ENCODE measurements at places on chromosomes 2 and 18. TPM values are rescaled to one million over a fixed set of nuclear protein-coding genes. Genes with fewer than 3 reads are reported as not detected.

DNA sequence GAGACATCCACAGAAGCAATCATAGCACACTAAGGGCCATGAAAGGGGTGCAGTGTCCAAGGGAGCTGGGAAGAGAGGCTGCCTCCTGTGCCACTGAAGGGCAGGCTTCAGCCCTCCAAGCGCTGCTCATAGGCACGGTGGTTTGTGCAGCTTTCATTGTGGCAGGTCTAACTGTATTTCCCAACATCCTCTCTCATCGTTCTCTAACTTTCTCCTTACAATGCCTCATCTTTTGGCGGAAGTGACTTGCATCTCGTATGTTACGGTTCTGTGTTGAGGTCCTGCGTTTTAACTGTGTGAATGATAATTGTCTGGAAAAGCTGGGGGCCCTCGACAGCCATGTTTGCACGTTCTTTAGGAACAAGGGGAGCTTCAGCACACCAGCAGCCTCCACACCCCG lies 213.9 kb downstream of the GBX2 start:
- H3K27ac ChIP-seq: no peak overlapping the region
- DNase-seq: no peak
- H3K4me3 ChIP-seq: no peak overlapping the region
- H3K36me3 ChIP-seq: no peaks in the 10 kb centered on the region
- H3K27me3 ChIP-seq: no peaks in the 10 kb centered on the region

- DNase-seq: no peak
- H3K27me3 ChIP-seq: no peaks in the 10 kb centered on the region
- H3K27ac ChIP-seq: no peak overlapping the region
- H3K36me3 ChIP-seq: no peaks in the 10 kb centered on the region
- H3K4me3 ChIP-seq: no peak overlapping the region
Observed at GRCh38 chr2:20994130-20994529, 49.7 kb downstream of the APOB start.

DNA sequence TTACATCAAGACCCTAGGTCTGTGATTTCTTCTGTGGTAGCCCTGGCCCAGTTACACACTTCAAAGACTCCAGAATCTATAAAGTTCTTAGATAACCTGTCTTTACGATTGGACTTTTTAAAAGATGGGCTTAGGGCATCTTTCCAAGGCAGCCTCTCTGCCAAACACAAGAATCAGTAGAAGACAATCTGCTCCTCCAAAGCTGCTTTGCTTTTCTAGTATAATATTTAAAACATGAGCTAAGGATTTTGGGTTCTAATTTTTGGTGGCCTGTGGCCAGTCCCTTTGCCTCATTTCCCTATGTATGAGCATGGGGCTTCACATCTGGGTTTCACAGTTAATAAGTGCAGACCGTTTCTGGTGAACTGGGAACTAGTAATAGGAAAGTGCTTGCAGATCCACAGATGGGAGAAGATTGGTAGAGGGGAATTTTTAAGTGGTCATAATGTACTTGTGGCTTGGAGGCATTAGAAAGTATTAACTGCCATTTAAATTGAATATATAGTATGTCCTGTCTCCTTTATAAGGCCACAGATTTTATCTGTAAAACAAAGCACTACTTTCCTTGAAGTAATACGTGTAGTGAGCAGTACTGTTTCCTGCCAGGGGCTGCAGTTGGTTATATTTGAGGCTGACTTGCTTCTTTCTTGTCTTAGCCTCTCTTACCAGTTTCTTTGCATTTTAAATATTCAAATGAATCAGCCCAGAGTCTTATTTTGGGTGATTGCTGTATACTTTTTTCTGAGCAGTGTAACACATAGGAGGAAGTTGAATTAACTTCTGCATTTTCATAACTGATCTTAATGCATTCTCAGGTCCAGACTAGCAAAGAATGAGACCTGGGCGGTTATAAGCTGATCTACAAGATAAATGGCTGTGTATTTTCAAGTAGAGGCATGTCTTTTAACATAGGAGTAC lies 1.5 kb downstream of the ARPC2 start:
- no peak for DNase-seq
- H3K4me3 ChIP-seq: peak overlapping the region; percentile 97
- H3K4me1 ChIP-seq: peaks cover 37% of the 10 kb centered on the region
- H3K27ac ChIP-seq: peak overlapping the region; percentile 92

The DLX1 gene
- total RNA-seq: 3.5 TPM

- H3K4me1 ChIP-seq: no peaks in the 10 kb centered on the region
- H3K27me3 ChIP-seq: no peaks in the 10 kb centered on the region
- H3K36me3 ChIP-seq: no peaks in the 10 kb centered on the region
- H3K4me3 ChIP-seq: no peak overlapping the region
- DNase-seq: no peak
Observed at GRCh38 chr18:28916456-28916855, 739.5 kb upstream of the CDH2 start.

The TRPM8 gene
- 3.9 TPM for total RNA-seq

GRCh38 chr18:25310045-25310444 lies 41.9 kb downstream of the ZNF521 start:
- H3K27me3 ChIP-seq: no peaks in the 10 kb centered on the region
- DNase-seq: no peak
- no peak overlapping the region for H3K4me3 ChIP-seq
- H3K27ac ChIP-seq: no peak overlapping the region
- no peaks in the 10 kb centered on the region for H3K36me3 ChIP-seq

DNA sequence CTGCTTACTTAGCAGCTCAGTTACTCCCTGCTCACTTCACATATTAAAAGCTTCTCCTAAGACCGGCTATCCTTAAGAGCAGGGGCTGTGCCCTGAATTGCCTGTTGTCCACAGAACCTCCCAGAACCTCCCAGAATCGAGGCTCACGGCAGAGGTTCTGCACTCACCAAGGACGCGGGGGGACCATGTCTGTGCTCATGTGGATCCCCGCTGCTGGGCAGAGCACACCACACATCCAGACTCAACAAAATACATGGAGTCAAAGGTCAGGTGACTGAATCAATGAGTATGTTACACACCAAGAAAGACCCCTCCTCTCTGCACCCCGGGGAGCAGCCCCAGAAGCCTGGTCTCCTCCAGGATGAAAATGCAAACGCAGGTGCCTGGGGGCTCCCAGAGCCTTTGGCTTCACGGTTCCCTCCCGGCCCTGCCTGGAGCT lies 149.0 kb downstream of the MBP start:
- H3K36me3 ChIP-seq: no peaks in the 10 kb centered on the region
- no peak overlapping the region for H3K4me3 ChIP-seq
- H3K27me3 ChIP-seq: no peaks in the 10 kb centered on the region
- no peak for DNase-seq
